CD4-positive, alpha-beta T cell treated with Interleukin-12 subunit alpha and Interleukin-12 subunit beta, for 1 hour (primary cell): ENCODE measurements at places on chromosomes 1 and 21.

DNA sequence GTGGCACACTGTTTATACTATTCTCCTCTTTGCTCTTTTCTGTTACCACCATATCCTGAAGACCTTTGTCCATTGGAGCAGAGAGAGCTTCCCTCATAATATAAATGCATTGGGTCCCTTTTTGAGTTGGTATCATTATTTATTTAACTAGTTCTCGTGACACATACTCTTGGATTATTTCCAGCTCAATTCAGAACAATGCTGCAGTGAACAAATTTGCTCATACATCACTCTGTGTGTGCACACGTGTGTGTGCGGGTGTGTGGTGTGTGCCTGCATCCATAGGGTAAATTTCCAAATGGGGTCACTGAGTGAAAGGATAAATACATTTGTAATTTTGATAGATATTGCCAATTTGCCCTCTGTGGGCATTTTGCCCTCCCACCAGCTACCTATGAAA lies 5.8 kb downstream of the PLA2G2A start:
- DNase-seq, result no peak

DNA sequence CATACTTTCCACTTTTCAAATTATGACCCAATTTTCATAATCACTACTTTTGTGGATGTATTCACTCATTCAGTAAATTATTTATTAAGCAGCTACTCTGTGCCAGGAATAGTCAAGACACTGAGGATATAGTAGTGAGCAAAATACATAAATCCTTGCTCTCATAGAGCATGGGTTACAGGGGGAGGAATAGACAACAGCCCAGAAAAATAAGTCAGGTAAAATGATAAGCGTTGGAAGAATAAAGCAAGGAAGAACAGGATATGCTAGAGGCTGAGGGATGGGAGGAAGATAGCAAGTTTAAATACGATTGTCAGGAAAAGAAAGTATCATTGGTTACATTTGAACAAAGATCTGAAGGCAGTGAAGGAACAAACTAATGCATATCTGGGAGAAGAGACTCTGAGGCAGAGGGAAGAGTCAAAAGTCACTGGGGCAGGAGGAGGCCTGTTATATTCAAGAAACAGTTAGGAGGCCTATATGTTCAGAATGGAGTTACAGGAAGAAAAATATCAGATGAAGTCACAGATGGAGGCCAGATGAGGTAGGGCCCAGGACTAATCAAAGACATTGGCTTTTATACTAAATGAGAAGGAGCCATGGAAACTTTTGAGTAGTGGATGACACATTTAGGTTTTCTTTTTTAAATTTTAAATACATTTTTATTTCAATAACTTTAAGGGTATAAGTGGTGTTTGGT lies 42.9 kb downstream of the SEC22B start:
- no peak for DNase-seq

GRCh38 chr1:153032677-153033308 lies 1.8 kb downstream of the SPRR1B start:
- no peak for DNase-seq

DNA sequence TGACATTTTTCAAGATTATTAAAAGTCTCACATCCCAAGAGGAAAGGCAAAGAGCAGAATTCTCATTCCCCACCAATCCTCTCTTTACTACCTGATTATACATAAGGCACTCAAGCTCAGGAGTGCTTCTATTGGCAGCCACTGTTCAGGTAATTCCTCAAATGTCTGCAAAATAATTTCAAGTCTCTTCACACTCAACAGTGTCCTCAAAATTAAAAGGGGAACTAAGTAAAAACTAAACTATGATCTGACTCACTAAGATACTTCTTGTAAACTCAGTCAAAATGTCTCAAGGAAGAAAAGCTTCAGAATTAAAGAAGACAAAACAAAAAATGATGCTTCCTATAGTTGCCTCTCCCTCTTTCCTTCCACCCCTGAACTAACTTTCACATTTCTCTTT lies 135.6 kb downstream of the GPATCH2 start:
- no peak for DNase-seq

DNA sequence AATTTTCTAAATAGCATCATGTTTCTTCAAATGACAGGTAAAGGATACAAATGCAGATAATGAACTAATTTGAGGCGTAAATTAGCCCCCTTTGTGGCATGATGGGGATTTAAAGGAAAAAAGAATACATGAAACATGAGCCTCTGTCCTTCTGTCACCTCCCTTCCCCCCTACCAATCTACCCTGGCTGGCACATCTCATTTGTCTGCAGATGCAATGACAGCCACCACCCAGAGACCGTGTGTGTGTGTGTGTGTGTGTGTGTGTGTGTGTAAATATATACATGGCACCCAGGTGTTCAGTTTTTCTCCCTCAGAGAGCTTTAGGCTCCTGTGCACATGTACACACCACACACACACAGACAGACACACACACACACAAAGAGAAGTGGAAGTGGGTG lies 451.1 kb downstream of the RWDD3 start:
- no peak for DNase-seq

DNA sequence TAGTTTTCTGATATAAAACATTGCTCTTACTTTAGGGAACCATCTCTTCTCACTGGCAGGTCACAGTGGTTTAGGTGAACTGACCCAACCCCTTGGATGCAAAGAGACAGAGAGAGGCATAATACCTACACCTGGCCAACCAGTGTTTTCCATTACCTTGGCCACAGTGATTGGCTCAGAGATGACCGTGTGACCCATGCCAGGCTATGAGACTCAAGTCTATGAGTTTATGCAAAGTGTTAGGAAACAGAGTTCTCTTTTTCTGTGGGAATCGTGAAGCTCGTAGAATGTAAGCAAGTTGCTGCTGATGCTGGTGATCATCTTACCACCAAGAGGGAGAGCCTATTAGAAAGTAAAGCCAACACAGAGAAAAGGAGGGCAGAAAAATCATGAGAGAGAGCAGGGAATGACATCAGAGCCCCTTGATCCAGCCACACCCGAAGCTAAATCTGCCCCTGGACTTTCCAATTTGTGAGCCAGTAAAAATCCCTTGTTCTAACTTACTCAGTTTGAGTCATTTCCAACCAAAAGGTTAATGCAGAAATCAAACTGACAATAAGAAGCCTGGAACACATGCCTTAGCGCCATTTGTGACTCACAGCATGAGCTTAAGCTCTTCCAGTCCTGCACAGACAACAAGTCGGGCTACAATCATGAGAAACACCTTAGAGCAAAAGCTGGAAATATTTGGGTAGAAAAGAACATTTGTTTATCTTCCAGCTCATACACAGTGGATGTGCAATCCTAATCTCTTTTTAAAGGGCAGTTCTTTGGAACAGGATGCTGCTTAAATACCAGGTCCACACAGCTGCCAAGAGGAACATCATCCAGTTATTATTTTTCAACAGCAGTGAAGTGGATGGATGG lies 81.3 kb upstream of the KAZN start:
- no peak for DNase-seq

DNA sequence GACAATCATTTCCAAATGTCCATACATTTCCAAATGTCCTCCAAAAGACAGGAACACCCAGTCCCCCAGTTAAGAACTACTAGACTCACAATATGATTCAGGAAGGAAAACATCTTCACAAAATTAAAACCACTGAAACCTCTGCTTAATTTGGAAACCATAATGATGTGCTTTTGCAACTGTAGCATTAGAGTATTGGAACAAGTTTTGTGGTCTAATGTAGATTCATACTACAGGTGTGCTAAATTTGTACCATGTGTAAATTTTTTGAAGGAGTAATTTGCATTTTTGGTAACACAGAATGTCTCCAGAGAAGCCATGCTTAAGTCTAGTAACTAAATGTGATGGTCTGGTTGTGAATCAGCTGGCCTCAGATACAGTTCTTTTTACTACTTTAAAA lies 129.6 kb downstream of the DPYD start:
- no peak for DNase-seq

- DNase-seq, result no peak
These were observed 150.3 kb downstream of the NUF2 start for GRCh38 chr1:163471779-163472650.
